ENCODE measurements at places on chromosomes 3 and 15. TPM values are rescaled to one million over a fixed set of nuclear protein-coding genes. Genes with fewer than 3 reads are reported as not detected.

GRCh38 chr15:64348455-64348854, 7.5 kb downstream of the CSNK1G1 start:
- no peak for DNase-seq

DNA sequence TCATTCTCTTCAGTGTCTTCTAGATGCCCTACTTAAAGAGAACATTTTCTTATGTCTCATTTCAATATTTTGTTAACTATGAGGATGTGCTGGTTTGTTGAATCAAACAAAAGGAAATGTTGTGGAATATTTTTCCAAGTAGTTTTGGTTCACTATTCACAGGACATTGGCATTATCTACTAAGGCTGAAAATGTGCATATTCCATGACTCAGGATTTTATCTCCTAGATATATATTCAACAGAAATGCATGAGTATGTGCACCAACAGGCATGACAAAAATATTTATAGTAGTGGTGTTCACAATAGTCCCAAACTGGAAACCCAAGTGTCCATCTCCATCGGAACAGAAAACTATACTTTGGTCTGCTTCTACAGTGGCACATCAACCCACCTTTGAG, 16.7 kb upstream of the NR1I2 start:
- no peak for DNase-seq

- no peak for DNase-seq
Measured at GRCh38 chr15:83866692-83867091, 212.8 kb downstream of the ADAMTSL3 start.

DNA sequence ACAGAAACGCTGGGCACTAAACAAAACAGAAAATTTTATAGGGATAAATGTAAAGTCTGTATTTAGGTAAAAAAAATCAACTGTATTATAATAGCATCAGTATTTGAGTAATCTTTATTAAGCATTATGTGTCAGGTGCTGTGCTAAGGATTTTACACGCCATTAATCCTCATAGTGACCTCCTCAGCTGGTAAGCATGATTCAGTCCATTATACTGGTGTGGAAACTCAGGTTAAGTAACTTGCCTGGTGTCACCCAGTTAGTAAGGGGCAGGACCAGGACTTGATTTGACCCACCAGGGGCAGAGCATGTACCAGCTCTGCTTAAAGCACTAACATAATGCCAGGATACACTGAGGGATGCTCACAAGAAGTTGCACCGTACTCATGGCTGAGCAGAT, 4.8 kb downstream of the MYO5C start:
- no peak for DNase-seq

DNA sequence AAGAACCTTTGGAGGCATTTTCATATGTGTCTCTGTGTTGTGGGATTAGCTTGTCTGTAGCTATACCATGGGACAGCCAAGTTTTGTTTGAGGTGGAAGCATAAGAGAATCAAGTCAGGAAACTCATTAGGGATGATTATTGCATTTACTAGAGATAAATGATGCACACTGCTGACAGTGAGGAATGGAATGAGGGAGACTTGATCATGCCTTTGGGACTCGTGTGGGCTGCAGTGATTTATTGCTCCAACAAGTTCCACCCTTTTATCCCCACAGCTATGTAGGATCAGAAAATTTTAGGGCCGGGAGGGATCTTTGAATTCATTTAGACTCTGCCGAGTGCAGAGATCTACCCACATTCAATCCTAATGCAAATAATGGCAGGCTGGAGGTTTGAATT, 16.3 kb downstream of the ZNF385D start:
- DNase-seq: no peak

GRCh38 chr3:69338911-69339310, 47.0 kb downstream of the FRMD4B start:
- no peak for DNase-seq

DNA sequence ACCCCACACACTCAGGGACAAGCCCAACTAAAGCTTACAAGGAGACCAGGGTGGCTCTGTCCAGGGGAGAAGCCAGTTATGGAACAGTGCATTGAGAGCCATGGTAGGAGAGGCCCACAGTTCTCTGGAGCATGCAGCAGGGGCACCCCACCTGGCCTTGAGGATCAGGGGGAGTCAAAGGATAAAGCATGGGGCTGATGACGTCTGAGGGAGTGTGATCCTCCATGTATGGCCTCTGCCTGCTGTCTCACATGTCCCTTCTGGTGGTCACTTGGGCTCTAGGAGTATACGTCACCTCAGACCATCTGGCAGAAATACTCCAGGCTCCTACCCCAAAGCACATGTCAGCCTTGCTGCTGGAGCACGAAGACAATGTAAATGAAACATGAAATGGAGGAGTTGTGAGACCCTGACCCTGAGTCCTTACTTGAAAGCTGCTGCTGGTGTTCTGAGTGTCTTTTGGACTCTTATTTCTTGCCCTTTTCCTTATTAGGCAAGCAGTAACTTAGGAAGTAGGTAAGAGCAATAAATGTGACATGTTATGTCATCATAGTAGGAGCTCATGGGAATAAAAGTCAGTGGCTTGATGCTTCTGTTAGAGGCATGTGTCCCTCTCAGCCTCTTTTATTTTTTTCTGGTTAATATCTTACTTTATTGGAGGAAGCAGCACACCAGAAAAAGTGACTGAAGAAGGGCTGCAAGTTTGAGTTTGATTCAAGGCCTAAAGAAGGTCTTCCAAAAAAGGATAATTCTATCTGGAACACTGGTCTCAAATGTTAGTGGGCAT, 15.5 kb downstream of the SRPRB start:
- no peak for DNase-seq

- DNase-seq: no peak
Measured at GRCh38 chr15:81308260-81308659, 15.7 kb downstream of the STARD5 start.

DNA sequence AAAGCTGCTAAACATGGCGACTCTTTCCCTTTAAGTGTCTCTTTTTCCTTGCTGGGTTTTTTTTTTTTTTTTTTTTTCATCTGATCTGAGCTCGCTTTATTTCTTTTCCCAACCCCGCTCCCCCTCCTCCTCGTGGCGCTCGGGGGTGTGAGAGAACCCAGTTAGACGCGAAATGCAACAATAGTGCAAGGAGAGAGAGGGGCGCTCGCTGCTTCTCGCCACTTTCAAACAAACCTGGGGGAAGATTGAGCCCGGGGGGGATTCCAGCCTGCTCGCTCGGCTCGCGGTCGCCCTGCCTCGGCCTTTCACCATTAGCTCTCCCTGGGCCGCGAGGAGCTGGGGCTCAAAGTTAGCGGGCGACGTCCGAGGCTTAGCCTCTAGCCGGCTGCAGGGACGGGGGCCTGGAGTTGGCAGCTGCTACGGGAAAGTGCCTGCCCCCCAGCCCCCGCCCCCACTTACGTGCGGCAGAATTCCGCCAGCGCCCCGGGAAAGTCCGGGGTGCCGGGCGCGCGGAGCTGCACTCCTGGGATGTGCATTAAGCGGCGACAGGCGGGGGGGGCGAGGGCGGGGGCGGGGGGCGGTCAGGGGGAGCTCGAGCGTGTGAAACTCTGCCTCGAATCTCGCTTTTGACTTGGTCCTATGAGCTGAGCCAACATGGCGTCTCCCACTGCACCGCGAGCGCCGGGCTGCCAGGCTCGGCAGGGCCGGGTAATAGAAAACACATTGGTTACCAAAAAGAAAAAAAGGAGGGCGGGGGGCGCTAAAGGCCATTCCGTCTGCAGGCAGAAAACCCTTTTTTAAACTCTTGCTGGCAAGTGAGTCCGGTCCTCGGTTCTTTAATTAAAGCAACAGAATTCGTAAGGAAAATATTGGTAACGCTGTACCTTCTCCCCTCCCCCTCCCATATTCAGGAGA, 10.4 kb downstream of the NR2F2 start:
- no peak for DNase-seq

- no peak for DNase-seq
Measured at GRCh38 chr3:72240531-72240930, 455.6 kb upstream of the PROK2 start.

GRCh38 chr3:11671648-11672100, 28.0 kb upstream of the VGLL4 start:
- no peak for DNase-seq

DNA sequence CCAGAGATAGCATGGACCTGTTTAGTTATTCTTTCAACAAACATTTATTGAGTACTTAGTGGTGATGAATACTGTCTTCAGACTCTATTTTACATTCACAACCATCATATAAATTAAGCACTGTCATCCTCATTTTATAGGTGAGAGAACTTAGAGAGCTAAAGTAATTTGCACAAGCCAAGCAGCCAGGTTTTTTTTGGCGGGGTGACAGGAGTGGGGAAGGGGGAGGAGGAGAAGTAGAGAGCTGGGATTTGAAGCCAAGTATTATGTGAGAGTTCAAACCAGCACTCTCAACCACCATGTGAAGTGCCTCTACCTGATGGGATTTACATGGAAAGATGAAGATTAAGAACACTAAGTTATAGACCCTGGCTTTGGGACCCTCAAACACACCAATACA, 547.4 kb upstream of the IL12A start:
- no peak for DNase-seq

Gene IGSF11
- not detected for total RNA-seq

Gene AMIGO3
- not detected for total RNA-seq

Gene CDCP1
- 3.7 TPM for total RNA-seq

Gene CCDC54
- not detected for total RNA-seq

Gene JMJD7
- 6.1 TPM for total RNA-seq
